ENCODE measurements at places on chromosomes 12 and 14.

- DNase-seq, result no peak
Observed at GRCh38 chr14:39122330-39123138, 8.4 kb downstream of the GEMIN2 start.

- DNase-seq, result no peak
Observed at GRCh38 chr12:6183689-6184428, 16.3 kb upstream of the CD9 start.

DNA sequence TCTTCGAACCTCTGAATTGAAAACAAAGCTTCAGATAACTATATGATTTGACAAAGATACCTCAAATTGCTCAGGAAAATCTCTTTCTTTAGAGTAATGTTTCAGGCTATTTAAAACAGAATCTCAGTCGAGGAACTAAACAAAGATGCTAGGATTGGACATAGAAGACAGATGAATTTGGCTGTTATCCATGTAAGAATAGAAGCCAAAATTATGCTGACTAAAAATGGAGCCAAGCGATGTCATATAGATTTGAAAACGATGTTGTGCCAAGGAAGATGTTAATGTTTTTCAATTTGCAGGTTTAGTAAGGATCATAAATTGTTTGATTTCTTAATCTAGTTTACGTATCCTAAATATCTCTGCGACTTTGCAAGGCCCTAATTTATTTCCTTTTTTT lies 295.9 kb downstream of the FOXG1 start:
- no peak for DNase-seq

DNA sequence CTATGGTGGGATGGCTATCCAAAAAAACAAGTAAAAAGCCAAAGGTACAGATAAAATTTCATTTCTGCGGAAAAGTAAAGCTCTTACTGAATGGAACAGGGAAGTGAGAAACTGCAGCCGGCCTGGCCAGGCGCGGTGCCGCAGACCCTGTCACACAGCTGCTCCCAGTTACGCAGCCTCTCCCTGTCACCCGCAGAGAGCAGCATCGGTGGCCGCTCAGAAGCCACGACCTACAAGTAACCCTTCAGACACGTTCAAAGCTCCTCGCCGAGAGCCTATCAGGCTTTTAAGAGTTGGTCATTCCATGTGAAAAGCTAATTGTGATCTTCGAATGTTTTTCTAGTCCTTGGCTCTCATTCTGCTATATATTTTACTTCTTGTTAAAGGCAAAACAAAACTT lies 11.0 kb upstream of the ANKLE2 start:
- DNase-seq, result no peak

DNA sequence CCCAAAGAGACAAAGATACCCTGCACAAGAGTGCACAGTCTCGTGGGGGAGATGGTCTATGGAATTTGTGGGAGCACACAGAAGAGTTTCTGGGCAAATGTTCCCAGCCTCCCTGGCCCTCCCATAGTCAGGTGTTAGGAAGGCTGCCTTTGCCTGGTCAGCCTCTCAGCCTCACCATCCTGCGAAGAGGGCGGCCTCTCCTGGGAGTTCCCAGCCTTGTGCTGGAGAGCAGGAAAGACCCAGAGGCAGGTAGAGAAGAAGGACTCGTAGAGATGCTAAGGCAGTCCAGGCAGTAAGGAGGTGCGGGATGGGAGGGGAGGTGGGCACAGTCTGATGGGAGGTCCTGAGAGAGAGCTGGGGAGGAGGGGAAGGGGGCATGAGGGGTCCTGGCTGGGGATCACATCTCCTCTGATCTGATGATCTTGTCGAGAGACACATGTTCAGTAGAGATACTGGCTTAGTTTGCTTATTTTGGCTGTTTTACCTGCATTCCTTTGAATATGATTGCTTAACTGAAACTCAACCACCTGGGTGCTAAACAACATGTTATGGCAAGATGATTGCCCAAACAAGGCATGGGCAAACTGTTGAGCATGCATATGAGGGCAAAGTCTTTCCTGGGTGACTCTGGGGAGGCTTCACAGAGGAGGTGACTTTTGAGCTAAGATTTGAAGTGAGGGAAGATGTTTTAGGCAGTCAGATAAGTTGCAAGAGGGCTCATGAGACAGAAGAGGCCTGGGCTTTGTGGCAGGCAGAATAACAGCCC lies 10.5 kb downstream of the SERPINA6 start:
- no peak for DNase-seq

- no peak for DNase-seq
Observed at GRCh38 chr12:11895421-11896078, 175.2 kb upstream of the BCL2L14 start.

DNA sequence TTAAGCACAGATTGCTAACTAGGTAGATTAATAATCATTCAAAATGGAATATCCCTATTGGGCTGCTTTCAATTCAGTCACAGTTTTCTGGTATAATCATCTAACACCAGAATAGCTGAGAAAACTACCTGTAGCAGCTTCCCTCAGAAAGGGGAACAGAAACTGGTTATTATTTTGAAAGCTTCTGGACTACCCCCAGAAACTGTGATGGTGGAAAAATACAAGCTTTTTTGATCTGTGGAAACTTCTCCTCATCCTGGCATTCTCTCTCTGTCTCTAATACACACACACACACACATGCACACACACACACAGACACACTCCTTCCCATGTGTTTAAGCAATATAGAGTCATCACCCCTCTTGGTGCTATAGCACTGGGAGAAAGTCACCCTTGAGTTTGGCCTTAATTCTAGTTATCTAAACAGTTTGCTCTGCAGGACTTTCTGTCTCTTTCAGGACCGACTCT lies 251.5 kb upstream of the LMO3 start:
- DNase-seq, result no peak

DNA sequence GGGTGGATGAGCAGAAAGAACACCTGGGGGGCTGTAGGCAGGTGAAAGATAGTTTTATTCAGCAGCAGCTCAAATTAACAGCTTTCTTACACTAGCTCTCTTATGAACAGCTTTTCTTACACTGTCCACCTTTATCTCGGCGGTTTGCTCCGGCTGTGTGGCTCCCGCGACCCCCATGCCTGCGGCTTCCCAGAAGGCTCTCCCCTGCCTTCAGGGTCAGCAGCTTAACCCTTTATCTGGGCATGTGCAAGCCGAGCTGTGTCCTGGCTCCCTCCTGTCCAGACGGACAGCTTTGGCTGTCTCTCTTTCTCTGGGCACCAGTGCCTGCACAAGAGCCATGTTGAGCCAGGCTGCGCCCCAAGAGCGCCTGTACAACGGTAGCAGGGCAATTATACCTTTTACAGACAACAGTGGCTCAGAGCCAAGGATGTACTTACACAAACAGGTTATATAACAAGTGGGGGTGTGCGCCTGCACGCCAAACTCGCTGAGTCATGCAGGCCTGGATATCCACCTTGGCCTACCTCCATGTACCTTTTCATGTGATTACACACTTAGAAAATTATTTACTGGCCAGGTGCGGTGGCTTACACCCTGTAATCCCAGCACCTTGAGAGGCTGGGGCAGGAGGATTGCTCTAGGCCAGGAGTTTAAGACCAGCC lies 28.5 kb upstream of the KLHL42 start:
- DNase-seq, result no peak

- DNase-seq, result no peak
Observed at GRCh38 chr12:105658389-105658788, 327.9 kb downstream of the C12orf75 start.

GRCh38 chr12:80877721-80878265 lies 59.9 kb downstream of the LIN7A start:
- no peak for DNase-seq

DNA sequence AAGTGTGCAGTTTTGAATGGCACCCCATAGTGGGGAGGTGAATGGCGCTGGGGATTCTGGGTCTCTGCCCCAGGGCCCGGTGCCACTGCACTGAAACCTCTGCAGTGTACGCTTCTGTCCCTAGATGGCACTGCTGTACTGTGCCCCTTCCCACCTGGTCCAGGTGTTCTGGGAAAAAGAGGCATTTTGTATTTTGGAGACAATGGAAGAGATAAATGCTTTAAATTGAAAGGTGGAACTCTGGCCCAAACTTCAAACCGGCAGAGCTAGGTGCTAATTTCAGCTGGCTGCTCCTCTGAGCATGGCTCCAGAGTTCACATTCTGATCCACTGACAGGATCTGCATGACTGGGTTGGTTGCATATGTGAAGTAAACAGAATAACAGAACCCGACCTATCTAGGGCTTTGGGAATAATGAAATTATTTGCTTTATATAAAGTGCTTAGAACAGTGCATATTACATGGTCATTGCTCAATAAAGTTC lies 52.2 kb downstream of the KRT80 start:
- DNase-seq, result no peak

DNA sequence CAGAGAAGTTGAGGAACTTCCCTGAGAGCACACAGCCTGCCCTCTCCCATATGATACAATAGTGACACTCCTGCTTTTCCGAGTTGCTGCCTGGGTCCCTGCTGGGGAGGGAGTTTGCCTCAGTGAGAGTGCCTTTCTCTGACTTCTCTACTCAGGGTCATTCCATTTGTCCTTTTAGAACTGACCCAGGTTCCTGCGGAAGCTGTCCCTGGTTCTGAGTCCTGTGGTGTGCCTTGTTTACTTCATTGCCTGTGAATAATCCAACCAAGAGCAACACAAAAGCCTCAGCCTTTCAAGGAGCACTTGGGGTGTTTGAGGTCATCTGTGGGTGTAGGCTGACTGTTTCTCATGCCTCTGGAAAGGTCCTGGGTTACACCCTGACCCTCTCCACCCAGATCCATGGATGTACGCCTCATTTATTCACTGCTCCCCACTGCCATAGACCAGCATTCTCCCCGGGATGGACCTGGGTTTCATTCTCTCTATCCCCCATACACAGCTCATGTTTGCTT lies 13.6 kb downstream of the SERPINA1 start:
- no peak for DNase-seq

GRCh38 chr12:14065616-14066015 lies 84.2 kb upstream of the GRIN2B start:
- no peak for DNase-seq

GRCh38 chr12:72658615-72659014 lies 386.4 kb downstream of the TRHDE start:
- DNase-seq, result no peak

DNA sequence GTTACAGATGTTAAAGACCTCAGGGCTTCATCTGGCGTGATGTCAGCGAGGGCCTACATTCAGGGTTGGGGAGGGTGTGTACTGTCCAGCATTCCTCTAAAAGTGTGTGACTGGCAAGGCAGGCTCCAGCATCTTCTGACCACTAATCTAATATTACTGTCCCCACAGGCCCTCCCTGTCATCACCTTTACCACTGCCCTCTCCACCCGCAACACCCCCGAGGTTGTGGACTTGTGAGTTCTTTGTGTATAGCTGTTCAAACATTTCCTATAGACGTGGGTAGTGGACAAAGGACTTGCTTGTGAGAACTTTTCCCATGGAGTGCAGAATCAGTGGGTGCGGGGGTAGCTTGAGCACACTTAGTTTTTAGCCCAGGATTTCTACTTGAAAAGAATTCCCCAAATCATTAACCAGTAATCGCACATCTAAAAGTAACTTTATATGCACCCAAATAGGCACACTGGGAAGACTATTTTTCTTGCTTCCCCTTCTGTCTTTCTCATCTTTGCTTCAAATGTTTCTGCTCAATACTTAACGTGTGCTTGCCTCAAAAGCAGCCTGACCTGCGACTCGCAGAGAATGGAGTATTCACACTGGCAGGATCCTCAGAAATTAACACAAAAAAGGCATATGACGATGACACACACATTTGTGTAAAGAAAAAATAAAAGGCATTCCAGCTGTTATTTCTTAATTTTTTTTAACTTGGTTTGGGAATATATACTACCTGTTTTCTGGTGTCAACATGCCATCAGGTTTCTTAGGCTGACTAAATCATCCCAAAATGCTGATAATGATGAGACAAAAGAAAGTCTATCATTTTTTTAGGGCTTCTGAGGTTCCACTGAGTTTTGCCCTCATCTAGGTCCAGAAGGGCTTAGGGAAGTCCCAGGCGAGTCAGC lies 158.4 kb upstream of the HIF1A start:
- DNase-seq, result no peak

- no peak for DNase-seq
Observed at GRCh38 chr12:69666798-69667197, 32.3 kb downstream of the BEST3 start.

DNA sequence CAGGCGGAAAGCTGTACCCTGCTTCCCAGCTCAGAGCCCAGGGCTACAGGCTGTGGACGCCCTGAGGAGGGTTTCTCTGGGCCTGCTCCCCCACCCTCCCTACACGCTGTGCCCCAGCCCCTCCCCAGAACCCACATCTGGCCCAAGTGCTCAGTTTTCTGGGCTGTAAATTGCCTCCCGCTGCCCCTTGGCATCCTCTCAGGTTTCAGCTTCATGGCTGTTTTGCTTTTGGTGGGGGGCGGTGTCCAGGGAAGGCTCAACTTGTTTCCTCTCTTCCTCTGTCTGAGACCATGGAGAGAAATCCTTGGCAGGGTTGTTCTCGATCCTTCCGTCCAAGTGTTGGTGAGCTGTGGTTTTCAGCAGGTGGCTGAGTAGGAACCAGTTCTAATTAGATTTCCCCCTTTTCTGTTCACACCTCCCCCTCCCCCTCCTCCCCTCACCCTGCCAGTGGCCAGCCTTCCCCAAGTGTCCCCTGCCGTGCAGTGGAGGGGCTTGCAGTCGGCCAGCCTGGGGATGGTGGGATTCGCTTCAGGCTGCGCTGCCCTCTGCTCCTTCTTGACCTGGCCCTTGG lies 61.8 kb downstream of the TSPAN9 start:
- DNase-seq, result no peak

DNA sequence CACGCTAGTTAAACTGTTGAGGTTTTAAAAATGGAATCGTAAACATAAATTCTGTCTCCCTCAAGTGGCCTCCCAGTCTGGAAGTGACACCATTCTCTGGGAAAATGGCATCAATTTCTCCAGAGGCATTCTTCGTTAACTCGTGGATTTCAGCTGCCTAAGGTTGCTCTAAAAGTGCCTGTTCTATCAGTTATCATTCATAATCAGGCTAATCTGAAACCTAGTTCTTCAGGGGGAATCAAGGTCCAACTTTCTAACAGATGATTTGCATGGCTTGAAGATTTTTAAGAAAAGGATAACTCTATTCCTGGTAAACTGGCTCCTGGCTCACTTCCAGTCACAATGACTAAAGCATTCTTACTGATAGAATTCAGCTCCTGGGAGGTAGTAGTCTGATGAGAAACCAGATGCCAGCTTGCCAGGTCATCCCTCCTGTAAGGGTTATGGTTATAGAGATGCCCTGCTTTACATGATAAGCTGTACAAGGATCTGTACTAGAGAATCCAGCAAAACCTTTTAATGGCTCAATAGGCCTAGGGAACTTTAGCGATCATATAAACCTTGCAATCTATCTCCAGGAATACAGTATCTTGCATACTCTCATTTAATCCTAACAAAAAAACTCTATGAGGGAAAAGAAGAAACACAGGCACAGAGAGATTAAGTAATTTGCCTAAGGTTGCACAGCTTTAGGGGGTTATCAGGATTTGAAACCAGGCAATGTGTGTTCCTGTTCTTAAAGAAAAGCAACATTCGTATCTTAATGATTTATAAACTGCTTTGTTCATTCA lies 1.5 kb downstream of the L3HYPDH start:
- no peak for DNase-seq

- DNase-seq, result no peak
Observed at GRCh38 chr12:16282978-16283377, 5.5 kb upstream of the SLC15A5 start.

- no peak for DNase-seq
Observed at GRCh38 chr12:25323581-25323982, 72.9 kb upstream of the KRAS start.

All from stimulated activated CD8-positive, alpha-beta memory T cell treated with anti-CD3 and anti-CD28 coated beads, Interleukin-7, amount 100 ng/mL, for 24 hours (primary cell).